ENCODE measurements at places on chromosomes 7 and 10.

DNA sequence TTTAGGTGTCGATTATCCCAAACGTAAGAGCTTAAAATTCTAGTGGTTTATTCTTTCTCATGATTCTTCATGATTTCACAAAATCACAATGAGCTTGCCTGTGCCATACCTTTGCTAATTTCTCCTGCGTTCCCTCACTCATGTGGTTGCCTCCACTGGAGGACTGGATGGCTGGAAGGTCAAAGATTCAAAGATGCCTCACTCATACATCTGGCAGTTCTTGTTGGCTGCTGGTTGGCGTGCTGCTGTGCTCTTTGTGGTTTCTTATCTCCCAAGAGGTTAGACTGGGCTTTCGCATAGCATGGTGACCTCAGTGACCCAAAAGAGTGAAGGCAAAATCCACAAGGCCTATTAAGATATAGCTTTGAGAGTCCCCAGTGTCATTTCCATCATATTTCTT lies 877.6 kb upstream of the AUTS2 start:
- DNase-seq: no peak

DNA sequence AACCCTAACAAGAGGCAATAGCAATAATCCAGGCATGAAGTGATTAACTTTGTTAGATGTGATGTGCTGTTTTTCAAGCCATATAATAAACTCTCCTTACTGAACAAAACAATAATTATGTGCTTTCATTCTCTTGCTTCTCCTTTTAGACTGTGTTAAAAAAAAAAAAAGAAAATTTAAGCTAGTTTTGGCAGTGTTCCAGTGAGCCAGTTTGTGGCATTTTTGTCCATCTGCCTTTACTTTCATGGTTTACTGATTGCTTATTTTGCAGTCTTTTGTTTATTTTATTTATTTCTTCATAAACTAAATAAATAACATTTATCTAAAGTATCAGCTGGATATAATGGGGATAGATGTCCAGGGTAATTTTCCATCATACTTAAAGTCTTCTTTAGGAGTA lies 625.3 kb downstream of the CNTNAP2 start:
- DNase-seq: no peak

GRCh38 chr10:108014902-108015177 lies 850.3 kb upstream of the SORCS1 start:
- DNase-seq: no peak

DNA sequence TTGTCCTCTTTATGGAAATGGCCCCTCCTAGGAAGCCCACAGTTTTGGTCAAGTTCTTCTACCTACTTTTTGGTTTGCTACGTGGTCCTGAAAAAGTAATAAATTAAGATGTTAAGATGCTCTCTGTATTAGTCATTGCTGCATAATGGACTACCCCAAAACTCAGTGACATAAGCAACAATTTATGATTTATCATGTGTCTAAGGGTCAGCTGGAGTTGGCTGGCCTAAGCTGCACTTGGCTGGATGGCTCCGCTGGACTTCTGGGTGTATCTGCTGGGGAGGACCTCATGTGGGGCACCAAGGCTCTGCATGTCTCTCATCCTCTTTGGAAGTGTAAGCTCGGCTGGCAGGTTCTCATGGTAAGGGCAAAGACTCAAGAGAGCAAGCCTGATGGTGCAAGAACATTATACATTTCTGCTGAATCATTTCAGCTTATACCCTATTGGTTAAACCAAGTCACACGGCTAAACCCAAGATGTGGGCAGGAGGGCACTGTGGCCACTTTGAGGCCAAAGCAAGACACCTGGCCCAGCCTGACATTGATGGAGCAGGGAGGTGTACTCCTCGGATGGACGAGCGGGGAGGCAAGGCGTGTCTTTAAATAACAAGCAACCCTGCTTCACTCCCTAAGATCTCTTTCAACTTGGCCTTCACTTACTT lies 47.7 kb downstream of the TBXAS1 start:
- no peak for DNase-seq

- no peak for DNase-seq
Measured at GRCh38 chr10:51297438-51297837, 223.2 kb downstream of the PRKG1 start.

GRCh38 chr10:6671976-6672375 lies 91.9 kb upstream of the PRKCQ start:
- no peak for DNase-seq

- no peak for DNase-seq
Measured at GRCh38 chr7:22662556-22663356, 64.2 kb upstream of the IL6 start.

DNA sequence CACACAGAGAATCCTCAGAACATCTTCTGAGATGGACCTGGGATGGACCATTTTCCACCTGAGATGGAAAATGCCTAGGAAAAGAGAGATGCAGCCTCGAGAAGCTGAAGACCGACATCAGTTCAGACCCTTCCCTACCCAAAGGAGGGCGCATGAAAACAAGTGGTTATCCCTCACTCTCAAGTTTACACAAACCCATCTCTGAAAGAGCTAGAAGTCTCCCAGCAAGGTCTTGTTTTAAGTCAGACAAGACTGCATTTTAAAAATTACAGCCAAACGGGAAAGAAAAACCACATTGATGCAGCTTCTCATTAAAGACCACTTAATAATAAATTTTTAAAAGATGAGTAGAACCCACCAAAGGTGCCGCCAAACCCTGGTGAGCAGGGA lies 1.3 kb downstream of the RAPGEF5 start:
- no peak for DNase-seq

GRCh38 chr7:28052933-28053332 lies 127.7 kb downstream of the JAZF1 start:
- DNase-seq: no peak

GRCh38 chr7:44981035-44981706 lies 2.4 kb upstream of the MYO1G start:
- no peak for DNase-seq

DNA sequence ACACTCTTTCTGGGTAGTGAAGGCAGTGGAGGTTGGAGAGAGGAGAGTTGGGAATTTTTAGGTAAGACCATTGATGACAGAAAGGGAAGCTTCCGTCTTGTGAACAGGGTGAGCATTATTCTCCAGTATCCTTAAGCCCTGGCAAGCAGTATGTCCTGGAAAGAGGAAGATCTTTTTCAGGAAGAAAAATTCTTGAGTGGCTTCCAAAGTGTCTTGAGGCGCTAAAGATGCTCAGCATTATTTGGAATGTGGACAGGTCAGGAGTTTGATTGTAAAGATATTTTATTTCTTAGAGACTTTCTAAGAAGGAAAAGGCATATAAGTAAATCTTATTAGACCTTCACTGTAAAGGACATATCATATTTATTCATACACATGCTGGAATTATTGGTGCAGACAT lies 54.3 kb downstream of the ABCC2 start:
- no peak for DNase-seq

- no peak for DNase-seq
Measured at GRCh38 chr7:107394276-107394675, 75.6 kb upstream of the GPR22 start.

GRCh38 chr7:95246831-95247370 lies 77.4 kb downstream of the PON1 start:
- peak; percentile 39 for DNase-seq

- DNase-seq: no peak
Measured at GRCh38 chr10:35488228-35488627, 116.9 kb upstream of the GJD4 start.

DNA sequence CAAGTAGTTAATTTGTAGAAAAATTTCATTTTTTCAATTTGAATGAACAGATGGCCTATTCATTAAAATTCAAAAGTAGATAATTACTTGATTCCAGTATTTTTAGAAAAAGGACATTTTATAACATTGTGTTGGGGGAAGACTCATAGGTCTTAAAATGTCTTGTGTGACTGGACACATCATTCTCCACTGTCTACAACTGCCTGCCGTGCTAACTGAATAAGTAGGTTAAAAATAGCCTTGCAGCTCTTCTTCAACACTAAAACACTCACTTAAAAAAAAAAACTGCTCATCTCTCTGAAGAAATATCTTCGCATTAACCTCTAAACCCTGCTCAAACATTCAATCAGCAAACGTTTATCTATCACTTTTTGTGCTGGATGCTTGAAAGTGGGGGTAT lies 253.8 kb downstream of the CSTF2T start:
- no peak for DNase-seq

- DNase-seq: no peak
Measured at GRCh38 chr10:5545011-5545410, 20.2 kb downstream of the CALML3 start.

GRCh38 chr7:129014501-129015101 lies 40.3 kb downstream of the TNPO3 start:
- DNase-seq: peak; percentile 54

DNA sequence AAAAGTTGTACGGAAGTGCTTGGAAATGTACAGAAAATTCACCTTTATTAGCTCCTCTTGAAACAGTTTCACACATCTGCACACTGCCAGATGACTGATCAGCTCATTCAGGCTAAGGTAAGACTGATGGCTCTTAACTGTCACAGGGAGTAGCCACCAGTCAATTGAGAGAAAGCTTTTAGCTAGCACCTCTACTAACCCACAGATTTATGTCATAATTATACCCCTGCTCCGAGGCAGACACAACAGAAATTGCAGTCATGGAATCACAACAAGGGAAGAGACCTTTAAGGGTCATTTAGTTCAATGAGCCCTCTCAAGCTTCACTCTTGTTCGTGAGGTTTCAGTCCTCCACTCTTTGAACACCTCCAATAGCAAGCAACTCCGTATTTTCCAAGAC lies 235.4 kb downstream of the TRIL start:
- no peak for DNase-seq

DNA sequence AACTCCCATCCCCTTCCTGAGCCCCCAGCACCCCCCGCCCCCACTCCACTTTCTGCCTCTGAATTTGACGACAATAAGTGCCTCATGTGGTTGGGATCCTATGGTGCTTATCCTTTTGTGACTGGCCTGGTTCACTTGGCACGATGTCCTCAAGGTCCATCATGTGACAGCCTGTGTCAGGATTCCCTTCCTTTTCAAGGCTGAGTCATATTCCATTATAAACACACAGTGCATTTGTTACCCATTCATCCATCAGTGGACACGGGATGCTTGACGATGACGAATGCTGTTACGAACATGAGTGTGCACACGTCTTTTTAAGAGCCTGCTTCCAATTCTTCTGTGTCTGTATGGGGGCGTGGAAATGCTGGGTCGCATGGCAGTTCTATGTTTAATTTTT lies 26.7 kb downstream of the SHH start:
- no peak for DNase-seq

GRCh38 chr10:122767621-122768388 lies 68.2 kb upstream of the C10orf120 start:
- no peak for DNase-seq

DNA sequence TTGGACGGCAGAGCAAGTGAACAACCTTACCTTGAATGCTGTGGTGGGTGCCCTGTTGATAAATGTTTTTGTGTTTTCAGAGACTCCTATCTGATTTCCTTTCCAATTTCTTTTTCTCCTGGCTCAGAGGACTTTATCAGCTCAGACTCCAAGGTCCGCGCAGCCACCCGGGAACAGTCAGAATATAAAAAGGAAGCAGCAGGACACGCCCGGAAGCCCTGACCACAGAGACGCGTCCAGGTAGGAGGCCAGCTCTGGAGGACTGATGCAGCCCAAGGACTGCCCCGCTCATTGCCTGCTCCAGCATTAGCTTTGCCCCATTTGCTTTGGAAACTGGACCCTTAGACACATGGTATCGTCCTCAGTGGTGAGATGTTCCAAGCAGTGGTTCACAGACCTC lies 61.3 kb downstream of the TACC2 start:
- no peak for DNase-seq

GRCh38 chr10:1674501-1674900 lies 62.8 kb downstream of the ADARB2 start:
- no peak for DNase-seq

GRCh38 chr7:140275069-140275965 lies 98.5 kb upstream of the KDM7A start:
- DNase-seq: no peak

DNA sequence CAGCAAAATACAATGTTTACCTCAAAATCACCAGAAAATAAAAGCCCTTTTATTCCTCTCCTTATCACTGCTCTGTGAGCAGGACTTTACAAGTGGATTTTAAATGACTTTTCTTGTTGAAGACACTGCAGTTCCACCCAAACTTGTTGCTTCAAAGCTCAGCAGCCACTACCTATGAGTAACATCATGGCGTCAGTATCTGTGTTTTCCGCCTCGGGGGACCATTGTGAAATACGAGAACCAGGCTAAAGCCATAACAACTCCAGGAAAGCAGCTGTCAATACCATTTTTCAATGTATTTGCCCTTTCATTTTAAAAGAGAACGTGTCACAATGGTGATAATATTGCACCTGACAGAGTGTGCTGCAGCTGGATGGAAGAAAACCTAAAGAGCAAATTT lies 284.0 kb upstream of the RNF32 start:
- no peak for DNase-seq

GRCh38 chr7:147999962-148000361 lies 590.6 kb upstream of the C7orf33 start:
- no peak for DNase-seq

DNA sequence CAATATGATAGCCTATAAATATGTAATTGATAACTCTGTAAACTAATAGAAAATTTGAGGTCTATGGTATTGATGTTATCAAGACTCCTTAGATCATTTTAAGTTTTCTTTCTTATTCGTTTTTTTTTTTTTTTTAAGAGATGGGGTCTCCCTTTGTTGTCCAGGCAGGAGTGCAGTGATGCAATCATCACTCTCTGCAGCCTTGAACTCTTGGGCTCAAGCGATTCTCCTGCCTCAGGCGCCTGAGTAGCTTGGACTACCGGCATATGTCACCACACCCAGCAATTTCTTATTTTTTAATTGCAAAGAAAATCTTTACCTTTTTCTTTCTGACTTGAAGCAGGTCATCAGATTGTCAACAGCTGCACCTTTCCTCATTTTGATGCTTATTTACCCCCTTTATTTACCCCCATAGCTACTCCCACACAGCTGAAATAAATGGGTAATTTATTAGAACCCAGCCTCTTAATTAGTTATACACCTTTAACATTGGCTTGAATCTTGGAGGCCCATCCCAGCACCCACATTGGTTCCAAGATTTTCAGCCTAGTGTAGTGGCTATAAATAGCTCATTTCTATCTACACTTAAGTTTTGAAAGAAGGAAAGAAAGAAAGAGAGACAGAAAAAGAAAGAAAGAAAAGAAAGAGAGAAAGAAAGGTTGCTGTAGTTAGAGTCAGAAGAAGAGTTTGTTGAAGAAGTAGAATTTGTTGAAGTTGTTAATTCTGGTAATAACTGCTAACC lies 38.3 kb downstream of the ARL4A start:
- DNase-seq: no peak

- DNase-seq: no peak
Measured at GRCh38 chr10:130771491-130771946, 540.0 kb downstream of the TCERG1L start.

- peak; percentile 43 for DNase-seq
Measured at GRCh38 chr10:94279835-94280709, 82.7 kb downstream of the NOC3L start.
